ENCODE measurements at places on chromosomes 5 and 9. TPM values are rescaled to one million over a fixed set of nuclear protein-coding genes. Genes with fewer than 3 reads are reported as not detected.

The IL7R gene
- 0.41 TPM for total RNA-seq

The SPINK6 gene
- not detected for total RNA-seq

The KIF2A gene
- 238 TPM for total RNA-seq

The SLC45A2 gene
- 0.41 TPM for total RNA-seq

The RANBP17 gene
- total RNA-seq, result 190 TPM
